ENCODE measurements at places on chromosomes 11 and 22.

DNA sequence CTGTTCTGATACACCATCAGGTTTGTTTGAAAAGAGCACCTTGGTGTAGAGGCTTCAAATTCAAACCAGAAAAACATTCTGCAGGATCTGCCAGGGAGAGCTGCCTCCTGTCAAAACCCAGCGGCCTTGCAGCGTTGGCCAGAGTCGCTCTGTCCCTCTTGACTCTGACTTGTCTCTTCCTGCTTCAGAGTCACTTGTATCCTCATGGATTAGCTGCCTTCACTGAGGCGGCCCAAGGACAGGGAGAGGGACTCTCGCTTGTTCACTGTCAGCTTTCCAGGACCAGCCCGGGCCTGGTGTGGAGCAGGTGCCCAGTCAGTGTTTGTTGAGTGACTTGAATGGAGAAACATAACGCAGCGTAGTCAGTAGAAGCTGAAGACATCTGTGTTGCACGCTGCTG is 18.0 kb downstream of the TBC1D22A start:
- DNase-seq, result no peak

- DNase-seq, result no peak
Measured at GRCh38 chr11:16335236-16335962, 20.9 kb downstream of the SOX6 start.

GRCh38 chr22:26906464-26906863 is 249.1 kb downstream of the MIAT start:
- no peak for DNase-seq

DNA sequence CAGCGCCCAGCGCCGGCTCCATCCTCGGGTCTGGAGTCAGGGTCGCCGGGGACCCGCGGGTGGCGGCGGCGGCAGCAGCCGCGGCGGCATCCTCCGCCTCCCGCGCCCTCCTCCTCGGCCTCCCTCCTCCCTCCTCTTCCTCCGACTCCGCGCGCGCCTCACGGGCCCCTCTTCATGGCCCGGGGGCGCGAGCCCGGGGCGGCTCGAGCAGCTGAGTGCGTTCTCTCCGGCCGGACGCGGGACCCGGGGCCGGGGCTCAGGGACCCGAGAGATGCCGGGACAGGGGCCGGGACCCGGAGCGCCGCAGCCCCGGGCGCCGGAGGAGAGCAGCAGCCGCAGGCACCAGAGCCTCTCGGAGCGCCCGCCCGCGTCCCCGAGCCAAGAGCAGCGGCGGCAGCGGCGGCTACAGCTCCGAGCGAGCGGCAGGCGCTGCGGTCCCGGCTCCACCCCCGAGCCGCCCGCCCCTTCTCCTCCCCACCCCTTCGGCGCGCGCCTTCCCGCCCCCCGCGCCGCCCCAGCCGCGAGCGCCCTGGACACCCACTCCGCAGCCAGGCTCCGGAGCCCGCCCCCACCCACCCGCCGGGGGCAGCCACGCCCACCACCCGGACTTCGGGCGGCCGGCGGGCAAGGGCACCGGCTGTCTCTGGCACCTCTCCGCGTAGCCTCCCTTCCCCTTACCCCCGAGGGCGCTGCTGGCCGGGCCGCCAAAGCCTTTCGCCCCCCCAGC is at the start of gene CHST1:
Gene CHST1 (minus strand): TSS at position 417 of the 727 bp plus-strand sequence. CDS start 14,699 bp downstream, outside the sequence.
- DNase-seq, result peak; percentile 40

- no peak for DNase-seq
Measured at GRCh38 chr11:117287668-117288067, 3.5 kb upstream of the BACE1-AS start.

GRCh38 chr11:61871158-61871597 is 20.2 kb downstream of the FADS3 start:
- peak; percentile 82 for DNase-seq

DNA sequence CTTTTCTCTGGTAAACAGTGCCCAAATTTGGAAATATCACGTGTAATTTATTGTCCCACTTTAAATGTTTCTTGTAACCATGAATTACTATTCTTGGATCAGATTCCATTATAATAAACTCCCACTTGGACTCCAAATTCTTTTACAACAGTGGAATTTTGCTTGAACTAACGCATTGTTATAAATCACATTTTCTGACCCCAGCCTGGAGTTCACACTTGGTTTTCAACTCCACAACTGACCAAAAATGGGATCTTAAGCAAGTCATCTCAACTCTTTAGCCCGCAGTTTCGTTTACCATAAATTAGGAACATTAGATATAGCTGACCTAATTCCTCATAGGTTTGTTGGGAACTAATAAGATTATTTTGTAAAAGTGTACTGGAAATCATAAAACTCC is 336.8 kb upstream of the NCAM1 start:
- no peak for DNase-seq

DNA sequence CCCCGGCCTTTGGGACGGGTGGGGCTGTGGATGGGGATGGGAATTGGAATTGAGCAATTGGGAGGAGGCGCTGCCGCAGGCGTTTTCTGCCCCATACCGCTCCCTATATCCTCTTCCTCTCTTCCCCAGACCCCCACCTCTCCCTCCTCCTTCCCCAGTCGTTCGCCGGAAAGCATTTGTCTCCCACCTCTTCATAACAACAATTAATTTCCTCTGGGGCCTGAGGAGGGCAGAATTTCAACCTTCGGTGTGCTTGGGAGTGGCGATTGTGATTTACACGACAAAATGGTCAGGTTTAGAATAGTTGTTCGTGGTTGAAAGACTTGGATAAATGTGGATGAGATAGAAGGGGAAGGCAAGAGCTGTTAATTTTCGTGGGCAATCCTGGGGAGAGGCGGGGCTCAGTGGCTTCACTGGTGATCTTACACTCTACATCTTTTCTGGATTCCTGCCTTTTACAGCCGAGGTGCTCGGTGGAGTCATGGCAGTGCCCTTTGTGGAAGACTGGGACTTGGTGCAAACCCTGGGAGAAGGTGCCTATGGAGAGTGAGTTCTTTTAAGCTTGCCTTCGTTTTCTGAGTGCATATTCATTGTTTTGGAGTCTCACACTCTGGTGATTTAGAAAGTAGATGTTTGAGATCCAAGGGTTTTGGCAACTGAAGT is 1.5 kb downstream of the CHEK1 start:
- peak; percentile 28 for DNase-seq

- no peak for DNase-seq
Measured at GRCh38 chr11:28566339-28567089, 458.3 kb downstream of the METTL15 start.

DNA sequence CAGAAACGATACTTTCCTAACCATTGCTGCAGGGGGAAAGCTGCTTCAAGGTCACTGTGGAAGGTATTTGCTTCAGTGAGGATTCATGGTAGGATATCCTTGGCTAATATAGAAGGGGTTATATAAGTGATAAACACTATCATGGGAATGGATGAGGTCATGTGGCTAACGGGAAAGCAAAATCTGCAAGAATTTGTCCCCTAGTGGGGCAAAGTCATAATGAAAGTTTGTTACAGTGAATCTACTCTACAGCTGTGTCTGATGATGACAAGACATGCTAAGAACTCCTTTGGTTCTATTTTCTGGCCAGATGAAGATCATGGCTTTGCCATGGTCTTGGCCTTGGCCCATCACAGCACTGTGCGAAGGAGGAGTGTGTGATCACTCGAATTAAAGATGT is 13.8 kb downstream of the MMP20 start:
- DNase-seq, result no peak

- no peak for DNase-seq
Measured at GRCh38 chr11:38256436-38256835, 1658.4 kb upstream of the RAG2 start.

DNA sequence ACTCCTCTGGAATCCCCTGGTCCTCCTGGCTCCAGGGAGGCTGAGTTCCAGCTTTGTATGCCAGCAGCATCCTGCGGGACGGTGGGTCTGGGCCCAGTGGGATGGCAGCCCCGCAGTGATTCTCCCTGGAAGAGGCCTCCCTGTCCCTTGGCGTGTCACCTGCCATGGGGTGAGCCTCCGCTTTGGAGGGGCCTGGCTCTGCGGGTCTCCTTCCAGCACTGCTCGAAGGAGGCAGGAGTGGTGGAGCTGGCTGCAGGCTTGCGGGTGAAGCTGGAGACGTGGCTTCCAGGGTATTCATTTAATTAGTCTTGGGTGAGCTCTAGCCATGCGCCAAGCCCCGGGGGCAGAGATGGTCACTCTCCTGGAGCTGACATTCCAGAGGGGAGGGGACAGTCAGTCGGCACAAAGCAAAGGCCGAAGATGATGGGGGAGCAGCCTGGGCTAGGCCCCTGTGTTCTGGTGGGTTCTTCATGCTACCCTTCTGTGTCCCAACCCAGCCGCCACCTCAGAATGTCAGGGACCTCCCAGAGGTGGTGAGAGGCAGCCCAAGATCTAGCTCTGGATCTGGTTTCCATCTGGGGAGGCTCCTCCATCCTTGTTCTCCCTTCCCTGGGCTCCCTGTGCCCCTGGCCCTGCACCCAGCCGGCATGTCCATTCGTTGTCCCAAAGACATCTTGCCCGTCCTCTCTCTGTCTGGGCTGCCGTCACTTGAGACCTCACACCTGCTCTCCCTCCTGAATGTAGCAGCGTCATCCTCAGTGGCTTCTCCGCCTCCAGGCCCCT is 1332.5 kb downstream of the BRD1 start:
- no peak for DNase-seq

GRCh38 chr11:126162306-126163030 is 49.0 kb downstream of the RPUSD4 start:
- DNase-seq, result no peak

DNA sequence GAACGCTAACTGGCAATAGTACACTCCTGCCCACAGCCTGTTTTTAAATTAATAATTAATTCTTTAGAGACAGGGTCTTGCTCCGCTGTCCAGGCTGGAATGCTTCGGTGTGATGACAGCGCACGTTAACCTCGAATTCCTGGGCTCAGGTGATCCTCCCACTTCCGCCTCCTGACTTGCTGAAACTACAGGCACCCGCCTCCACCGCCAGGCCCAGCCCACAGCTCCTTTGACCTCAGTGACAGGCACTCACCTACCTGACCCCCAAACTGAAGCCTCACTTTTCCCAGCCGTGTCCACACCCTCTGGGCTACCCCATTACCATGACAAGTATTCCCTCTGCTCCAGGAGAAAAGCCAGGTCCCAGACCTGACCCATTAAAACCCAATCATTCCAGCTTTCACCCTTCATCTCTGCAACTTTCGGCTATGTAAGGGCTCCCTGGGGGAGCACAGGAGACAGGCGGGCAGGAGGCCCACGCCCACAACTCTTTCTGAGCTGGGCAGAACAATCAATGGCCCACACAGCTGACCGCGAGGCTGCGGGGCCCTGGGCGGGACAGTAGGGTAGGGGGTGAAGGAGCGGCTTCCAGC is 730 bp downstream of the LMNTD2 start:
- DNase-seq, result no peak

DNA sequence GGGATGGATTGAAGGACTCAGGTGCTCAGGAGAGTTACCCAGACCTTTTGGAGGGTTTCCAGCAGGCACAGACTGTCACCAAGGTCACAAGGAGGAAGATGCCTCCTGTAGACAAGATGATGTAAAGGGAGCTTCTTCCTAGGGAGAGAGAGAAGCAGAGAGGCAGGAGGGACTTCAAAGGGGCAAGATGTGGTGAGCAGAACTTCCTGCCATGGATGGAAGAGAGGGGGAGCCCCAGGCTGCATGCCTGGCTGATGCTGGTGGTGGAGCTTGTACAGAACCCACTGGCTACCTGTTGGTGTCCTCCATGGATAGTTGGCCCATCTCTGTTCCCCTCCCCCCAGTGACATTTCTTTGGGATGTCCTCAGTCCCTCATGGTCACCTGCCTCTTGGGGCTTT is 4.2 kb downstream of the HEPN1 start:
- DNase-seq, result no peak

GRCh38 chr11:56849250-56849649 is 100.8 kb upstream of the OR9G4 start:
- no peak for DNase-seq

DNA sequence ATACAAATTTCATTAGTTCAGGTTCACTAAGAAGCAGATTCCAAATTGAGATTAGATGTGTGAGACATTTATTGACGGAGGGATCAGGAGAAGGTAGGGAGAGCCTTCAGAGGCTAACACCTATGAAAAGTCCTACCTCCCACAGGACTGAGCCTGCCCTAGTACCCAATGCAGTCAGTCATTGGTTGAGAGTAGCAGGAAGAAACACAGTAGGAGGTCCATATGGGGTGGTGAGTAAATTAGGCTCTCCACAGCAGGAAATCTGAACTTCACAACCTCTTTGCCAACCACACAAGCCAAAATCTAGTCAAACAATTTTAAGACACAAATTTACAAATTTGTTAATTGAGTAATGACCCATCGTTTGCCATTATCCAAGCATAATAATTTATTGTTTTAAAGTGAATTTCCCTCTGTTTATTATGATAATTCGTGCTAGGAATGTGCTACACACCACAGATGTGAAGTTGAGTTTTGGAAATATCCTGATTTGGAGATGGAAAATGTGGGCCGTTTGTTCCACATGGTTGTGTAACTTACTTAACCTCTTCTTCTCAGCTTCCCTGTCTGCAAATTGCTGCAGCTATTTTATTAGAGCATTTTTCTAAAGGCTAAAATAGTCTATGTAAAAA is 542.1 kb downstream of the ETS1 start:
- DNase-seq, result no peak

- no peak for DNase-seq
Measured at GRCh38 chr11:11246166-11246565, 106.9 kb downstream of the CSNK2A3 start.

- no peak for DNase-seq
Measured at GRCh38 chr11:126334659-126335462, 20.6 kb upstream of the ST3GAL4 start.

DNA sequence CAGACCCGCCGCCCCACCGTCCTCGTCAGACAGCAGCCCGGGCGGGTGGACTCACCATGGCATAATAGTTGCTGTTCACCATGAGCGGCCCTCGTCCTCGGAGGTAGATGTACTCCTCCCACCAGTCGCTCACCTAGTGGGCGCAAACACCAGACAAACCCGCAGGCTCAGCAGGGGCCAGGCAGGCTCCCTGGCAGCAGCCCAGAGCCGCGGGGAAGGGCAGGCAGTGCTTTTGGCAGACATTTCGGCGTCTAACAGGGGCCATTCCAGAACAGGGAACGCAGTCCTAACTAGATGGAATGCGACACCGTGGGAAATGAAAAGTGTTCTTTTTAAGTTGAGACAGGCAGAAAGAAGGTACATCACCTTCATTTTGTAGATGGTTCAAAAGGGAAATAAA is 44.9 kb downstream of the CPT1A start:
- DNase-seq, result no peak

DNA sequence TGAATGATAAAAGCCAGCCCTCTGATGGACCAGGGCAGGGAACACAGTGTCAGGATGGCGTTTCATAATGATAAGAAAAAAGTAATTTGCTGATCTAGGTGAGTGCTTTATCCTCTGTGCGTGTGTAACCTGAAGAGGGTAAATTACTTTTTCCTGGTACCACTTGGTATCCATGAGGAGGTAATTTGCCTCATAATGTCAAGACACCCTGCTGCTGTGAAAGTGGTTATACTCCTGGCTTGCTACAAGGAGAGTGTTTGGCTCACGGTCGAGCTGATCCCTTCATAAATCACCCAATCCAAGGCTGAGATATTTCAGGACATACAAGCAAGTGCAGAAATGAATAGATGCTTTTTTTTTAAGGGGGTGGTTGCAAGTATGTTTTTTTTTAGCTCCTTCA is 207.2 kb upstream of the PGR start:
- no peak for DNase-seq

GRCh38 chr22:20031732-20032406 is 11.0 kb downstream of the TANGO2 start:
- peak; percentile 36 for DNase-seq

- no peak for DNase-seq
Measured at GRCh38 chr11:11025087-11025486, 167.2 kb upstream of the ZBED5 start.
